ENCODE measurements at places on chromosomes 16 and 17.

DNA sequence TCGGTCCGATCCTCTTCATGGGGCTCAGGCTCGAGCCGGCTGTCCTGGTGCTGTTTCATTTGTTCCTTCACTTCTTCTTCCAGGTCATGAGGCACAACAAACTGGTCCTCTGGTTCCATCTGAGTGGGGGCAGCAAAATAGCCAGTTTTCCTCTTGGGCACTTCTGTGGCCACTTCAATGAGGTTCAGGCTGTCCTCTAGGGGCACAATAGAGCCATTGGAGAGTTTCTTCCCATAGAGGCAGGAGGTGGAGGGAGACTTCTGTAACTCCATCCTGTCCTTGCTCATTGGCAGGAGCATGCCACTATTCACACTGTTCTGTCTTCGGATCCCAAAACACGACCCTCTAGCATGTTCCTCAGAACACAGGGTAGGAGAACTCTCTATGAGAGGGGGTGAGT is 22.9 kb downstream of the MARVELD3 start:
- DNase-seq = no peak

DNA sequence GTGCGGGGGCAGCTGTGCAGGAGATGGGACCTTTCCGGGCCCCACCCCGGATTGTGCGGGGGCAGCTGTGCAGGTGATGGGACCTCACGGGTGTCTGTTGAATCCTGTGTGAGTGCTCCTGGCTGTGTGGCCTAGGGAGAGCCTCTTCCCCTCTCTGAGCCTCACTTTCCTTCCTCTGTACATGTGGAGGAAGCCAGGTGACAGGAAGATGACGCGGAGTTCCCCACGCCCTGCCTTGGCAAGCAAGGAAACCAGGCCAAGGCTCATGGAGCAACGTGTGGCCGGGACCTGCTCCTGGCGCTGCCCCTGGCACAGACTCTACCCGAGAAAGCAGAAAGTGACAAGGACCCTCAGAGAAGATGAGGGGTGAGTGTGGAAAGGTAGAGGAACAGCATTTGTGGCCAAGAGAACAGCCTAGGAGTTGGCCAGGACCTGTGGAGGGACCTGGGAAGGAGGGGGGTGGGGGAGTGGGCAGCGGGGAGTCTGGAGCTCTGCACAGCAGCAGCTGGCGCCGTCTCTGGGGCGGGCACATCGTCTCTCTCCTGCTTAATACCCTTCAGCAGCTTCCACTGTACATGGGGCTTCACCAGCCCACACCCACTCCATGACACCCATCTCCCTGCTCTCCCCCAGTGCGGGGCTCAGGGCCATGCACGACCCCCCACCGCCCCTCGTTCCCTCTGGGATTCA is 38.4 kb upstream of the PABPN1L start:
- DNase-seq = no peak

DNA sequence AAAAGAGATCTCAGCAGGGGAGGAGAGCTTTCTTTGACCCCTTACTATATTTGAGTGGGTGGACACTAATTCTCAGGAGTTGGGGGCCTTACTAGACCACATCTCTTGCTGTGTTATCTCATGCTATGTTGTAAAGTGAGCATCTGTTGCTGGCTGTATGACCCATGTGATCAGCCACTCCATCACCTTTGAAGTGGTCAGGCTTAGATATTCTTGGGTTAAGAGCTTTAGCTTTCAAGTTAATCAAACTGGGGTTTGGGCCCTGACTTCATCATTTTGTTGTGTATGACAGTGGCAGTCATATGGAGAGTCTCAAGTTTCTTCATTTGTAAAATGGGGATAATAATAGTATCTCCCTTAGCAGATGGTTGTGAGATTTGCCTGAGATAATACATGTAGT is 201.1 kb downstream of the FTO start:
- DNase-seq = no peak

DNA sequence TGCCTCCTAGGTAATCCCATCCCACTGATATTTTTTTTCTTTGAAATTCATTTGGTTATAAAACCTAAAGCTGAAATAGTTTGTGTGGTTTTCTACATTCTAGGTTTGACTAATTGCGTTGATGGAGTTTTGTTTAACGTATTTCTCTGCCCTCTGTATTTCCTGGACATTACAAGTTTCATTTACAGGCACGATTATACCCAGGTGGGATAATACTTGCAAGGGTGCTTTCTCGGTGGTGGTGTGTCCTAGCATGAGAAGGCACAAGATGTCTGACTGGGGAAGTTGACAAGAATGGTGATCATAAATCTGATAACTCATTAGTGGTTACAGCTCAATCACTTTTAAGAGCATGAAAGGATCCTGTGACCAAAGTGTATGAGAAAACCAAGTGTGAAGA is 45.0 kb downstream of the DYNLRB2 start:
- no peak for DNase-seq

- DNase-seq = no peak
Measured at GRCh38 chr17:65535777-65536572, 25.5 kb downstream of the AXIN2 start.

DNA sequence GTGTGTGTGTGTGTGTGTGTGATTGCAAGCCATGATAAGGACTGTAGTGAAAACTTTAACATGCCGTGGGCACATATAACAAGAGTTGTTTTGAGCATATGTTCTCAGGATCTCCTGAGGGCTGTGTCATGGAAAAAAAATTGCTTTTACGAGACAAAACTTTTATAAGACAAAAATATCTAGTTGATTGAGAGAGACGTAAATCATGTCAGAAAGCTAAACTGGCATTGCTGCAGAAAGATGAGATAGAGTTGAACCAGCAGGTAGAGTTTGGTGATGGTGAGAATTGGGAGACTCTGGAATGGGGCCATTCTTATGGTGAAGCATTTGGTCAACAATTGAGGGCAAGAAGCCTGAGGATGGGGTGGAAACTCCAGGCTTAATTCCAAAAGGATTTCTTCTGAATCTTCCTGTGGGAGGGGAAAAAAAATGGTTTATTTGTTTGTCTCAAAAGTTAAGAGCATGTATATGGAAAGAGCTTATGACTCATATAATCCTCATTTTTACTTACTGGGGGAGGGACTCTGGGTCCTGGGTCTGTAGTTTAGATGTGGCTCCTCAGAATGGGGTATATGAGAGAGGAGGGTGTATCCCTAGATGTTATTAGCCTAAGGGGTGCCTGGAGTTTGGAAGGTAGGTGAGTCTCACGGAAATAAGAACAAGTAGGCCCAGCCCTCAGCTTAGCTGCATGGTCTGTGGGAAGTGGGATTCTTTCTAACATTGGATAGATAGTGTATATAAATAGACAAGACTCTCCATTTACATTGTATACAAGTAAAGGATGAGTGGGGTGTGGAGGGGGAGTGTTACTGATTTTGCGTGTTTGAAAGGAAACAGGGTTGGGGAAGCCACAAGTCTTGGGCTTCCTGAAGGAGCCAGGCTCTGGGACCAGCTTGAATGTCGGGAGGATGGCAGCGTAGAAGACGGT is 7.1 kb downstream of the MINK1 start:
- DNase-seq = no peak

DNA sequence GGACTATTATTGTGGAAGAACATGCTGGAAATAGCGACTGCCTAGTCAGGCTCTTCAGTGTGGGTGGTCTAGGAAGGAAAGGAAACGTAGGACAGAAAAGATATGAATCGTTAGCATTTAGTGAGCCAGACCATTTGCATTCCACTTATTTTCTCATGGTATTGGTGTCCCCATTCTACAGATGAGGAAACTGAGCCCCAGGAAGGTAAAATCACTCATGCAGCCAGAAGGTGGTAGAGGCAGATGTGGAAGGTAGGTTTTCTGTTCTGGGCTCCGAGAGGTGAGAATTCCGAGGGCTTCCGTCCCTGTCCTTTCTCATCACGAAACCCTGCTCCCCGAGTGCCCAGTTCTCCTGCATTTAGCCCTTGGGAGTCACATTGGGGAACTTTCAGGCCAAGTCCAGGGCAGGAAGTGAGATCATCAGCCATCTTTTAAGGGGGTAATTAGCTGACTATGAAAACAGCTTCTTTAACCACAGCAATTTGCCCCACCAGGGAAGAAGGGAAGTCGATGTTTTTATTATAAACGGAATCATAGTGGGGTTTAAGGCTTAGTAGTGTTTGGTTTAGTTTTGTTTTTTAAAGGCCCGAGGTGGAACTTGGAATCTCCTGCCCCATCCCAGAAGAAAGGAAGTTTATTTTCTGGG is 110.7 kb upstream of the IRX3 start:
- no peak for DNase-seq

DNA sequence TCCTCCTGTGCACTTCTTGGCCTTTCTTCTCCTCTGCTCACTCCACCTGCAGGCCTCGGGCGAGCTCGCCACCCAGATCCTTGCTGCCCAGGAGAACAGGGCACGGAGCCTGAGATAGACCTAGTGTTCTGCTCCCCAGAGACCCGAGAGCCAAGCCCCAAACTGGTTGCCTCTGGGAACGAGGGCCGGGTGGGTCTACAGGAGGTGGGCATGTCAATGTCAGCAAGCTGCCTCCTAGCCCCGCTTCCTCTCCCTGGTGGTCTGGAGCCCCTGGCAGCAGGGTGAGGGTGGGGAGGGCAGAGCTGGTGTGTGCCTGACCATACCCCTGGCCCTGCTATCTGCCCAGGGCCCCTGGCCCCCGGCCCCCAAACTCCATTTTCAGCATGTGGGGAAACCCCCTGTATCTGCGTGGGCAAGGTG is 841 bp upstream of the NDRG4 start:
- DNase-seq = no peak

DNA sequence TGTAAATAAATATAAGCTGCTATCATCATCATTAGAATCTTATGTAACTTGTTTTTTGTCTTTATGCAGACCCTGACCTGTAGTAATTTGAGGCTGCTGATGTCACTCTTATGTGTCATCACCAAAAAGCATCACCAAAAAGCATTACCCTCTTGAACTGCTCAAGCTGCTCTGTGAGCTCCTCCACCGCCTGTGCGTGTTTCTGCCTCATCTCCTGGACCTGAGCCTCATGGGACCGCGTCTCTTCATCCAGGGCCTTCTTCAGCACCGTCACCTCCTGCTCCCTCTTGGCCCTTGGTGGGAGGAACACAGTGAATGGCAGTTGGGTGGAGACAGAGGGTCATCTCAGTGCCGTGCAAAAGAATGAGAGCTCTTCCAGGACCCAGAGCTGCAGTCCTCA is 82.4 kb downstream of the NDE1 start:
- DNase-seq = no peak

DNA sequence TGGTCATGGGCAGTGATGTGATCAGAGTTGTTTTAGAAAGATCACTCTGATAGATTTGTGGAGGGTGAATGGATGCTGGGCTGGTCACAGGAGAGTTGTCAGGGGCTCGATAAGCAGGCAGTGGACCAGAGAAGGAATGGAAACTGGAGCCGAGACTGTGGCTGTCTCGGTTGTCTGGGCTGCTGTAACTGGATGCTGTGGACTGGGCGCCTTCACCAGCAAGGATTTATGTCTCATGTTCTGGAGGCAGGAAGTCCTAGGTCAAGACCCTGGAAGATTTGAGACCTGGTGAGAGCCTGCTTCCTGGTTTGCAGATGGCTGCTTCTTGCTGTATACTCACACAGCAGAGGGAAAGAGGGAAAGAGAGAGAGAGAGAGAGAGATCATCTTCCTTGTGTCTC is 203.6 kb downstream of the HS3ST4 start:
- no peak for DNase-seq

GRCh38 chr16:58684354-58685083 is at the start of gene SLC38A7:
TSS of gene SLC38A7 (minus strand) at chr16:58684770. CDS start at chr16:58680126, 4,644 bp downstream.
- DNase-seq = peak; percentile 63

DNA sequence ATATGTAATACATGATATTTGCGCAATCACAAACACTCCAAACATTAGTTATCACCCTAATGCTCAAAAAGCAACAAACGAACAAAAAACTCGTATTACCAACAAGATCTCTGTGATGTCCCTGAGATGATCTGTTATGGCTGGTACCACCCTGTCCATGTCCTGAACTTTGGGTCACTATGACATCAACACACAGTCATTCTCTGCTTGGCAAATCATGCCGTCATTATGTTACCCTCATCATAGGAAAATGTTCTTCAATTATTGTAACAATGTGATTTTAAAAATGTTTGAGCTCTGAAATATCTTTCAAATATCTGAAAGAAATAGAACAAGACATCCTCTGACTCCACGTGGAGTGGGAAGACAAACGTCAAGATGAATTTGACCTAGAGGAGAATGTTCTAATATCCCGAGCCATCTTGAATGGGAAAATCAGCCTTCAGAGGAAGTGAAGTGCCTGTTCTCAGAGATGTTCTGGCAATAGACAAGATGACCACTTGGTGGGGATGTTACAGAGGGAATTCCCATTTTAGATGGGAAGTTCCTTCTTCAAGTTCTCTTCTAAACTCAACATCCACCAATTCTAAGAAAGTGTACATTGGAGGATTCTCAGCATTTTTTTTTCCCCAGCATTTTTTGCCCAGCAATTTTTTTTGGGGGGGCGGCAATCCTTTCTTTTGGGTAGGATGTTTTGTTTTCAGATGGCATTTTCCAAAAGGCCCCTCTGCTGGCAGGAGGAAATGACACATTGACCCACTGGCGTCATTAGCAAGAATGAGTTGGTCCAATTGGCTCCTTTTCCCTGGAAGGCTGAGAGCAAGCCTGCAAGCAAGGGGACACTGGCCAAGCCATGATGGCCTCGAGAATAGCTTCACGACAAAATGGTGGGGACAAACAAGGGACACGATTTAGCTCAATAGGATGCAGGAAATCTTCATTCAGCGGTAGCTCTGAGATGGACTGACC is 3.7 kb upstream of the HSD17B2 start:
- DNase-seq = no peak

- DNase-seq = no peak
Measured at GRCh38 chr17:73390851-73391250, 79.0 kb upstream of the CDC42EP4 start.

- no peak for DNase-seq
Measured at GRCh38 chr17:78322327-78322857, 37.5 kb downstream of the SOCS3 start.

- DNase-seq = no peak
Measured at GRCh38 chr17:80726558-80727408, 182.1 kb downstream of the RPTOR start.

DNA sequence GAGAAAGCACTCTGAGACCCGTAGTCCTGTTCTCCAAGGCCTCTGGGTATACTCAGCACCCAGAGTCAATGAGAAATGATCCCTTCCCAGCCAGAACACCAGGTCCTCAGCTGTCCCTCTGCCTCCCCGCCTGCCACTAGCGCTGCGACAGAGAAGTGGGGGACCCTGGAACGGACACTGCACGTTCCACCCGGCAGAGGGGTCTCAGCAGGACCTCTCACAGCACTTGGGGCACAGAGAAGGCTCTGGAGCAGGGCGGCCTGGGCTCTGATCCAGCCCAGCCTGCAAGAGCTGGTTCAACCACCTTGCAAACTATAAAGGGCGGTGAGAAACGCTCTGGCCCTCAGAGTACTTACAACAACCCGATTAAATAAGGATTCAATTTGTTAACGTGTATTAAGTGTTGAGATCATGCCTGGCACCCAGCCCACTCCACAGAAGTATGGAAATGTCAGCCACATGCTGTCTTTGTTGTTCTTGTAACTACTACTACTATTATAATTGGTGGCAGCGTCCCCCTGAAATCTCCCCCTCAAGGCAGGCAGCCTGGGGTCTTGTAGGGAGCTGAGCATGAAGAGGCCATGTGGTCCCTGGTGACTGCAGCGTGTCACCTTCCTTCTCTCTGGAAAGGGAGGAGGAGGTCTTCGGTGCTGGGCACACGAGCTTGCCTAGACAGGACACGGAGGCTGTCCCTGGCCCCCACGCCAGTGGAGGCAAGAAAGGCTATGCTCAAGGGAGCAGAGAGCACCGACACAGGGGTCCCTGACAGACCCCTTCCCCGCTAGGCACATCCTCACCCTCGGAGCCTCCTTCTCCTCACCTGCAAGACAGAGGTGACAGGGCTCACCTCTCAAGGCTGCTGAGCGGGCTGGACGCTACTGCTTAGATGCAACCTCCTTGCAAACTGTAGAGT is 2.4 kb downstream of the OSGIN1 start:
- no peak for DNase-seq

All from activated T-cell treated with anti-CD3 and anti-CD28 coated beads for 4 hours (primary cell).